HepG2 (cell line): ENCODE measurements at places on chromosomes 11 and 22.

- DNase-seq: no peak
Measured at GRCh38 chr22:42367980-42368378, 64.2 kb downstream of the NFAM1 start.

GRCh38 chr11:33128739-33129138 is 32.5 kb downstream of the CSTF3 start:
- no peak for DNase-seq

DNA sequence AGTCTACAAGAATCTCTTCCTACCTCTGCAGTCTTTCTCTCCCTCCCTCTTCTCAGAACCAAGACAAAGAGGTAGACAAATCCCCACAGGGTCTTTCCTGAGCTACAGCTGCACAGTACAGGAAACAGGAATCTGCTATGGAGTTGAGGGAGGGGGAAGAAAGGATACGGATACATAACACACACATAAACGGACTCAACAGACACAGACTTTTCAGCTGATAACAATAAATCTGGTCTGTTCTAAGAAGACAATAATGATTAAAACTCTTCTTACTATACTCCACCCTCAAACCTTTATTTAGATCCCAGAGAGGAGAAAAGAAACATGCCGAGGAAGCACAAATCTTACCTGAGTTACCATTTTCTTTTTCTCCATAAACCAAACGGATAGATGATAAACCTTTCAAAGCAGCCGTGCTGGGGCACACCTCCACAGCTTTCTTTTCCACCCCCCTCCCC is 122.2 kb downstream of the APOL5 start:
- DNase-seq: no peak

DNA sequence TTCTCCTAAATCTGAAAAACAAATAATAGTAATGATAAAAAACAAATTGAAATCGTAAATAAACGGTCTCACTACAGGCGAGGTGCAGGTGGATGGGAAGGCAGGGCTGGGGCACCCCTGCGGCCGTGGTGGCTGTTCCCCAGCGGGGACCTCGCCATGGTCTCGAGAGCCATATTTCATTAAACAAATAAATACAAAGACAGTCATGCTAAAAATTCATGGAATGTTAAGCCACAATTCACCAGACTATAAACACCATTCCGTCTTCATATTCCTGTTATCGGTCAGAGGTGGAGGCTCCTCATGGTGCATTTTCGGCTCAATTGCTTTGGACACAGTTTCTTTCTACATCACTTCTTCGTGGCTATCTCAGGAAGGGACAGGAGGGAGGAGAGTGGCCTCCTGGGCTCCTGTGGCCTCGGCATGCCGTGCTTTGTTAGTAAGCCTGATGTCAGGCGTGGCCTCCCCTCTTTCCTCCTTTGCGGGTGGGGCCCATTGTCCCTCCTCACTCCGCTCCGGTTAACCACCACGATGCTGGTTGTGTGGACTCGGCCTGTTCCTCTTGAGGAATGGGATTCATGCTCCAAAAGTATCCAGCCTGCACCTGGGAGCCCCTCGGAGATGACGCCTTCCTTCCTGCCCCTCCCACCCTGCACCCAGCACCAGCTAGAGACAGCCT is 16.1 kb upstream of the BRSK2 start:
- DNase-seq: no peak

GRCh38 chr22:42642806-42643633 is 2.6 kb upstream of the ATP5MGL start:
- no peak for DNase-seq

GRCh38 chr11:12258451-12258850 is 118.9 kb upstream of the PARVA start:
- peak; percentile 65 for DNase-seq

DNA sequence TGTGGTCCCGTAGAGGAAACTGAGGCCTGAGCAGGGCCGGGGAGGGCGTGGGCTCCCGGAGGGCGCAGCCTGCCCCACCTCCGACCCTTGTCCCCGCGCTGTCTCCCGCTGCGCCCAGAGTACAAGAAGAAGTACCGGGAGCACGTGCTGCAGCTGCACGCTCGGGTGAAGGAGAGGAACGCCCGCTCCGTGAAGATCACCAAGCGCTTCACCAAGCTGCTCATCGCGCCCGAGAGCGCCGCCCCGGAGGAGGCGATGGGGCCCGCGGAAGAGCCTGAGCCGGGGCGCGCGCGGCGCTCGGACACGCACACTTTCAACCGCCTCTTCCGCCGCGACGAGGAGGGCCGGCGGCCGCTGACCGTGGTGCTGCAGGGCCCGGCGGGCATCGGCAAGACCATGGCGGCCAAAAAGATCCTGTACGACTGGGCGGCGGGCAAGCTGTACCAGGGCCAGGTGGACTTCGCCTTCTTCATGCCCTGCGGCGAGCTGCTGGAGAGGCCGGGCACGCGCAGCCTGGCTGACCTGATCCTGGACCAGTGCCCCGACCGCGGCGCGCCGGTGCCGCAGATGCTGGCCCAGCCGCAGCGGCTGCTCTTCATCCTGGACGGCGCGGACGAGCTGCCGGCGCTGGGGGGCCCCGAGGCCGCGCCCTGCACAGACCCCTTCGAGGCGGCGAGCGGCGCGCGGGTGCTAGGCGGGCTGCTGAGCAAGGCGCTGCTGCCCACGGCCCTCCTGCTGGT is 1.9 kb downstream of the NLRP6 start:
- DNase-seq: no peak

DNA sequence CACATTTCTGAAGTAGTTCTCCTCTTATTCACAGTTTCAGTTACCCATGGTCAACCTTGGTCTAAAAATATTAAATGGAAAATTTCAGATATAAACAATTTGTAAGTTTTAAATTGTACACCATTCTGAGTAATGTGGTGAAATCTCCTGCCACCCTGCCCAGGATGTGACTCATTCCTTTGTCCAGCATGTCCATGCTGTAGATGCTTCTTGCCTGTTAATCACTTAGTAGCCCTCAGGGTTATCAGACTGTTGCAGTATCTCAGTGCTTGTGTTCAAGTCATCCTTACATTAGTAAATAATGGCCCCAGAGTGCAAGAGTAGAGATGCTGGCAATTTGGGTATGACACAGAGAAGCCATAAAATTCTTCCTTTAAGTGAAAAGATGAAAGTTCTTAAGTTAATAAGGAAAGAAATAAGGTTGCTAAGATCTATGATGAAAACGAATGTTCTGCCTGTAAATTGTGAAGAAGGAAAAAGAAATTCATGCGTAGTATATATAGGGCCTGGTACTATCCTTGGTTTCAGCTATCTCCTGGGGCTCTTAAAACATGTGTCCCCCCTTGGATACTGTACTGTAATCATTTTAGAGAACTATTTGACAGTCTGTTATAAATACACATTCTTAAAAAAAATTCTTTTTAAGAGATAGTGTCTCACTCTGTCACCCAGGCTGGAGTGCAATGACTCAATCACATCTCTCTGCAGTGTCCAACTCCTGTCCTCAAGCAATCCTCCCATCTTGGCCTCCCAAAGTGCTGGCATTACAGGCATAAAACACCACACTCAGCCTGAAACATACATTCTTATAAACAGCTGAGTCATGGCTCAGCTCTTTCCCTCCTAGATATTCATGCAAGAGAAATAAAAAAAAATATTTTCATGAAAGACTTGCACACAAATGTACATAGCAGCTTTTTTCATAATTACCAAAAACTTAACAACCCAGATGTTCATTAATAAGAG is 31.3 kb downstream of the MTNR1B start:
- peak; percentile 10 for DNase-seq

DNA sequence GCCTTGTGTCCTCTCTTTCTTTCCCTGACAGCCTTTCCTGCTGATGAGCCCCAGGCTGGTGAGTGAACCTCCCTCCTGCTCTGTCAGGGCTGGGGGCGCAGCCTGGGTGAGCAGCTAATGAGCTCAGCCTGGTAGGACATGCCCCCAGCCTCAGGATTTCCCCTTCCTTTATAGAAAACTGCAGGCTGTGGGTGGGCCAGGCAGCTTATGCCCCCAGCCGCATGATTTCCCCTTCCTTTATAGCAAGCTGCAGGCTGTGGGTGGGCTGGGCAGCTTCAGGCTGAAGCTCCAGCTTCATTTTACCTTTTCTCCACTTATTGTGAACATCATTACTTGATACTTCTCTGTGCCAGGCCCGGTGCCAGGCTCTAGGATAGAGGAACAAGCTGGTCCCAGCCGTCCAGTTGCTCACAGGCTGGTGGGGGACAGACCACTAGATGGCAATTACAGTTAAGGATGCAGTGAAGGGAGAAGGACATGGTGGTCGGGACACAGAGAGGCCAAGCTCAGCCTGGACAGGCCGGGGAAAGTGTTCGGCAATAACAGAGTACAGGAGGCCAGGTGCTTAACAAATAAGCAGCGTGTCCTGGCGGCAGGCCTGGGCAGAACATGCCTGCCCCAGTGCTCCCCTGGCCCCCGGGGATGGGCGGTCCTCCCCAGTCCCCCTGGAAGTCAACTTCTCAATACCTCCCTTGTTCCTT is 5.3 kb downstream of the LGALS12 start:
- no peak for DNase-seq

GRCh38 chr11:124839128-124839971 is 25.9 kb upstream of the ROBO3 start:
- DNase-seq: no peak

DNA sequence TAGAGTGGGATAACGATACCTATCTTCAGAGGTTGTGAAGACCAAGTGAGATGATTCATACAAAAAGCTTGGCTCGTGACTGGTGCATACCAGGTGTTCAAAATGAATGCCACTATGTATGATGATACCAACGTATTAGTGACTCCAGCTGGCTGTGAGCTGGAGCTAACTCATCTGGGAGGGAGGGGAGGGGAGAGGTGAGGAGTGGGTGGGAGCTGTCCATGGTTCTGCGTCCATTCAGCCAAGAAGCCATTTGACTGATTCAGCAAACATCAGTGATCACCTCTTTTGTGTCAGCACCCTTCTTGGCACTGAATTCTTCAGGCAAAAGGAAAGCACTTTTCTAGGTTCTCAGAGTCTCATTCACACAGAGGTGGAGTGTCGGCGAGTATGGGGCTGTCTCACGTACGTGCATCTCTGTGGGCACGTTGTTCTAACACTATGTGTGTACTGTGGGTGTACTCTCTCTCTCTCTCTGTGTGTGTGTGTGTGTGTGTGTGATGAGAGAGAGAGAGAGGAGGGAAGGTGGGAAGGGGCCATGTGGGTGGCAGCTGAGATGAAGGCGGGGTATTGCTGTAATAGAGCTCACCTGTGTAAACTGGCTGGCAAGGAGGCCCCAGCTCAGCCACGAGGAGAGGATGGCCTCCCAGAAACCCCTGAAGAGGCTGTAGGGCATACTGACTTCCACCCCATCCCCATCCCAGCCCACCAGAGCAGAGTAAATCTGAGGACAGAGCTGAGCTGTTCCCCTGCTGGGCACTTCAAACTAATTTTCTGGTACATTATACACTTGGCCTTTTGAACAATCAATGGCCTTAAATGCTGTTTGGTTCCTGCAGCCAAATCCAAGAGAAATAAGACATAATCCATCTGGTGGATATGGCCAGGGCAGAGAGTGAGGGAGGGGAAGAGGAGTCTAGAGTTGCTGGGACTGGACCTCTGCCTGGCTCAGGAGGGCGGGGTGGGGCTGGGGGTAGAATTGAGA is 96.1 kb upstream of the THY1 start:
- DNase-seq: no peak

DNA sequence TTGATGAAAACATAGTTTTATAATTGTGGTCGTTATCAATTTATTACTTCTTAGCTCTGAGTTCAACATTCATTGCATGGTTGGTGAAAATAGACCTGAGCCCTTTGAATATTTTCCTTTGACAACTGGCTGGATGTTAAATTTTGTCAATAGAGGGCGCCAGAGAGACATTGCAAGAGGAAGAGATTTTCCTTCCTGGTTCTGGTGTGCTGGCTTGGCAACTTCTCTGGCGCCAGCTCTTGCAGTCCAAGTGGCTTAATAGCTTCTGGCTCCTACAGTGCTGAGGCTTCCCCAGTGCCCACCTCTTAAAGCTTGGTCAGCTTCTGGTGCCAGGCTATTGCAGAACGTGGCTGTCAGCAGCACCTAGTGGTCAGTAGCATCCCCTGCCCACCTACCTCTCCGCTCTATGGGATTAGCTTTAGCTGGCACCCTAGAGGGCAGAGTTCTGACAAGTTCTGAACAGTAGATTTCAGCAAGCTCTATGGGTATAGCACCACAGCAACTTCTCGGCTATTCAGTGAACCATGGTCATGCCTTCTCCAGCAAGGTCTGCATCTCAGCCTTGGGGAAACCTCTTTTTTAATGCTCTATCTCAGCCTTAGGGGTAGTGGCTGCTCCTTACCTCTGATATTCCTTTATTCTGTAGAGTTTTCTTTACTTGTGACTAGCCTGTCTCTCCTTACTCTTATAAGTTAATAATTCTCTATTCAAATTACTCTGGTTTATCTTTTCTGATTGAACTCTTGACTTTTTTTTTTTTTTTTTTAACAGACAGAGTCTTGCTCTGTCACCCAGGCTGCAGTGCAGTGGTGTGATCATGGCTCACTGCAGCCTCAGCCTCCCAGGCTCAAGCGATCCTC is 59.4 kb downstream of the ACER3 start:
- DNase-seq: peak; percentile 79

GRCh38 chr11:126145954-126146353 is 65.5 kb downstream of the RPUSD4 start:
- DNase-seq: no peak

DNA sequence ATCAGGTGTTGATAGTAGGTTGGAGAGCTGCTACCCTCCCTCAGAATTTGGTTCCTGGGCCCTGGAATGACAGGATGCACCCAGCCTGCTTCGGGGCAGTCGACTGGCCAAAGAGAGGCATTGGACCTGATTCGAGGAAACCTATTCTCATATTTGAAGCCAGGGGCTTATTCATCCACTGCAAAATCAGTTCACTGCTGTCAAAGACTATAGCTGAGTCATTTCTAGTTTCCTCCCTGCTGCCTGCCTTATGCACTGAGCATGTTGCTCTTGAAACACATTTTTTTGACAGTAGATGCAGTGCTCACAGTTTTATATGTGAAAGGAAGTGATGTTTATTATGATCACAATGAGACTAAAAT is 565.4 kb downstream of the ETS1 start:
- DNase-seq: no peak

GRCh38 chr22:50027639-50028537 is 15.3 kb upstream of the IL17REL start:
- no peak for DNase-seq

GRCh38 chr11:80569832-80570231 is 1129.0 kb upstream of the TENM4 start:
- DNase-seq: no peak

DNA sequence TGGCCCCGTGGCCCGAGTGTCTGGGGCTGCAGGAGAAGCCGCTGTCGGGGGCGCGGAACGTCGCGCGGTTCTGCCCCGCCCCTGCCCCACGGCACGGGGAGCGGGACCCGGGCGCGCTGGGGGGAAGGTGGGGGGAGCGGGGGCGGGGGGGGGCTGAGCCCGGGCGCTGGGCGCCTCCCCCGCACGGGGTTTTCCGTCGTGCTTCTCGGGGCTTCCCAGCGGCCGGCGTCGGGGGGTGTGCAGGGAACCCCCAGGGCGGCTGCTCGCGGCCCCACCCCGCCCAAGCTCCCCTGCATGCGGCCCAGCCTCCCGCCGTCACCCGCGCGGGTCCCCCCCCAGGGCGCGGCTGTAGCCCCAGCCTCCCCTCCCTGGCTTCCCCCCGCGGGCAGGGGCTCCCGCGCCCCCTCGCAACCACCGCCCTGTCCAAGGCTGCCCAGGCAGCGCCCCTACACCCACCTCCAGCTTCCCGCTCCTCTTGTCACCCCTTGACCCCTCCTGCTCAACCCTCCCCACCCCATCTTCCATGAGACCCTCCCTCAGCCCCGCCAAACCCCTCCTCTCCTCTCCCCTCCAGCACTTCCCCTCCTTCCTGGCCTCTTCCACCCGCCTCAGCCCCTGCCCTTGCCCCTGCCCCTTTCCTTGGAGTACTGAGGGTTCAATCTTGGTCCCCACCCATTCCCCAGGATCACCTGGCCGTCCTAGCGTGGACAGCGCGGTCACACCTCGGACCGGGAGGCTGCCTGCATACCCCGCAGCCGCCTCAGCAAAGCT is 1.7 kb downstream of the IL17REL start:
- no peak for DNase-seq
